ENCODE measurements at places on chromosomes 4 and X.

DNA sequence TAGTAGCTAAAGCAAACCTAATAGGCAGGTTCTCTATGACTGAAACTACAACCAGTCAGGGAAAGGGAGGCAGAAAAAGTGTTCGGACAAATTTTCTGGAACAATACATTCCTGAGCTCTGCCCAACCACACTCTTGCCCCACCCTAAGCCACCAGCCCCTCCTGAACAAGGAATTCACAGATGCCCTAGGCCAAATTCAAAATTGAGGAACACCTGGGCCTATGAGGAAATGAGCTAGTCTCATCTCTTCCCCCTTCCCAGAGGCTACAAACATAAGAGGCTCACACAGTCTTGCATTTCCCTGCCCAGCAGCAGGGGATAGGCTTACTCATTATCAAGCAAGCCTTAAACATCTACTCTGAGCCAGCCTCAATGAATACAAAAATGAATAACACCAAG, 284.7 kb downstream of the ZNF674 start:
- no peak for DNase-seq

- no peak for DNase-seq
Measured at GRCh38 chr4:88858752-88859151, 161.1 kb upstream of the NAP1L5 start.

GRCh38 chr4:173519111-173520101, 10.6 kb downstream of the HAND2 start:
- DNase-seq, result no peak

GRCh38 chr4:98245226-98245625, 16.0 kb upstream of the RAP1GDS1 start:
- no peak for DNase-seq

DNA sequence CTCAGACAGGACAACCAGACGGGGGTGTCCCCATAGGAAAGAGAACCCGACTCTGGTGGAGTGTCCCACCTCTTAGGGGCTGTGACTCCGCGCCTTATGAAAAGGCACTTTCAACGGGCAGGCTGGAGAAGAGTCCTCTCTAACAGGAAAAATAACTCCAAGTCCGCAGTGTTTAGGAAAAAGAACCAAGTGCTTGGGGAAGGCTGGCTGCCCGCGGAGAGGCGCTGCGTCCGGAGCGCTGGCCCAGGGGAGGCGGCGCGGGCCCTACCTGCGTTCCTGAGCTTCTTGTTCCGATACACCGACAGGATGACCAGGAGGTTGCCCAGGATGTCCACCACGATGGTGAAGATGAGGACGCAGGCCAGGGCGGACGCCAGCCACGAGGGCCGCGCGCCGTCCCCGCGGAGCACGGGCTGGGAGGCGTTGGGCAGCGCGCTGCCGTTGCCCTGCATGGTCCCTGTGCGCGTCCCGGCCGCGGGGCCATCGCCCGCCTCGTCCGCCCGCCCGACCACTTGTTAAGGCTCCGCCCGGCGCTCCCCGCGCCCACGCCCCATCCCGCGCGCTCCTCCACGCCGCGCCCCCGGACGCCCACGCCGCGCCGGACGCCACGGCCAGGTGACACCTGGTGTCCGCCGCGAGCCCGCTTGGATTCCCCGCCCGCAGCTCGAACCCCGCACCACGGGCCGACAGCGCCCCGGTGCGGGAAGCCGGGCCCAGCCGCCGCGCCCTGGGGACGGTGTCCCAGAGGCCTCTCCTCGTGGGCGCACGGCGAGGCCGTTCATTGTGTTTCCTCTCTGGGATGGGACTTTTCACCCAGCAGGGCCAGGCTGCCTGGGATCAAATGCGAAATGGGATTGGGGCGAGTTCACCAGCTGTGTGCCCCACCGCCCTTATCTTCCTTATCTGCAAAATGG, at the start of gene MTNR1A:
MTNR1A (minus strand) TSS at position 654 of the 914 bp plus-strand sequence; CDS start at position 452, 202 bp downstream.
- no peak for DNase-seq

All from stimulated activated CD4-positive, alpha-beta T cell treated with anti-CD3 and anti-CD28 coated beads, Interleukin-12 subunit alpha, Interleukin-12 subunit beta, amount 100 ng/mL, for 4 hours (primary cell).